ENCODE measurements at places on chromosomes 3 and 15. TPM values are rescaled to one million over a fixed set of nuclear protein-coding genes. Genes with fewer than 3 reads are reported as not detected.

DNA sequence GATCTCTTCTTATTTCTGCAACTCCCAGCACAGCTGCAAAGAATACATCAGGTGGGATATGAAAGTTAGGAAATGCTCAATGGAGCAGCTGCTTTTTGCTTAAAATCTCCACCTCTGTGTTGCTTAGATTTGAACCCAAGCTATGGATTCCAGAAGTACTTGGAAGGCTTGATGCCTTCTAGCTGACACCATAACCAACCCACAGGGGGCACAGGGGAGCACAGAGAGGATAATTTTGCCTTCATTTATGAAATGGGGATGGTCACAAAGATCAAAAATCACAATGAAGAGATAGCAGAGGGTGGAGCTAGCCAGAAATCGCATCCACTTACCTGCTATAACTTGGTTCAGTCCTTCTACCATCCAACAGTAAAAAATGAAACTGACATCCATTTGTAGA, 75.7 kb downstream of the DUT start:
- H3K36me3 ChIP-seq = no peaks in the 10 kb centered on the region
- peak overlapping the region; percentile 55 for H3K27ac ChIP-seq
- H3K4me3 ChIP-seq = no peak overlapping the region
- no peaks in the 10 kb centered on the region for H3K27me3 ChIP-seq

DNA sequence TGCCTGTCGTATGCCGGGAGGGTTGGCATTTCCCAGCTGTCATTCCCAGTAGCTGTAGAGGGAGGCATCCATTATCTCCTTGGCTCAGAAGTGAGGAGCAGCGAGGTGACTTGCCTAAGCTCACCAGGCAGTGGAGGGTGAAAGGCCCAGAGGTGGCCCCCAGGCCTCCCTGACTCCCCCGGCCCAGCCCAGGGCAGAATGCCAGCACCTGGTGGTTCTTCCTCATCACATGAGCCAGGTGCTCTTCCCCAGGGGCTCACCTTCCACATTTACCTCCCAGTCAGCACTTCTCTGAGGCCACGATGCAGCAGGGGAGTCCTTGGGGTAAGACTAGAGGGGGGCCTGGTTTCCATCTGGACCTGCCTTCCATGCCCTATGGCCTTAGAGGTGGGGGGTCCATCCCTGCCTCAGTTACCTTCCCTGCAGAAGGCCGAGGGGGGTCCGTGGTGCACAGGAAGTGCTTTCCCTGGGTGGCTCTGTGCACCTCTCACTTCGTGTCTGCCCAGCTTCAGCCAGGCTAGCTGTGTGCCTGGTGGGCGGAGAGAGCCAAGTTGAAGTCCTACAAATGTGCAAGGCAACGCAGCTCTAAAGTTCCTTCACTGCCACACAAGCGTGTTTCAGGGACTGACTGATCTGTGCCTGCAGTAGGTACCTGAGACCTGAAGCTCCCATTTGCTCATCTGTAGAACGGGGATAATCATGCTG, 70.3 kb upstream of the PLXNA1 start:
- H3K36me3 ChIP-seq = no peaks in the 10 kb centered on the region
- no peak overlapping the region for H3K4me3 ChIP-seq
- DNase-seq = no peak

- no peaks in the 10 kb centered on the region for H3K36me3 ChIP-seq
- no peaks in the 10 kb centered on the region for H3K27me3 ChIP-seq
- peaks cover 28% of the 10 kb centered on the region for H3K4me1 ChIP-seq
- no peak for DNase-seq
These were observed 18.1 kb downstream of the CX3CR1 start for GRCh38 chr3:39261726-39262125.

DNA sequence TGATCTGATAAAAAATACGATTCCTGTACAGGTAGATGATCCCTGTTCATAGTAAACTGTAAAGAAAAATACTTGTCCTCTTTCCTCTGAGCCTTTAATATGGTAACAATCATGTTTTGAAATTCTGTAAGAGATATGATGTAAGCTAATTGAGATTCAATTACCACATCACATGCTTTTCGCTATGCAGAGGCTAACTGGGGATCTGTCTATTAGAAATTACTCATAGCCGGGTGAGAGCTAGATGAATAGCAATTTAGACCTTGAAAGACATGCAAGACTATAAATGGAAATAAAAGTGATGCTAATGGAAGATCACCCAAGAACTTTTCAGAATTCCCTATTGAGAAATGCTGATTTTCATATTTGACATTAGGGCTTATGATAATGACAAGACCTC, 579.9 kb upstream of the ZNF717 start:
- H3K4me3 ChIP-seq = no peak overlapping the region
- no peaks in the 10 kb centered on the region for H3K27me3 ChIP-seq
- DNase-seq = no peak
- H3K36me3 ChIP-seq = no peaks in the 10 kb centered on the region
- no peak overlapping the region for H3K27ac ChIP-seq

DNA sequence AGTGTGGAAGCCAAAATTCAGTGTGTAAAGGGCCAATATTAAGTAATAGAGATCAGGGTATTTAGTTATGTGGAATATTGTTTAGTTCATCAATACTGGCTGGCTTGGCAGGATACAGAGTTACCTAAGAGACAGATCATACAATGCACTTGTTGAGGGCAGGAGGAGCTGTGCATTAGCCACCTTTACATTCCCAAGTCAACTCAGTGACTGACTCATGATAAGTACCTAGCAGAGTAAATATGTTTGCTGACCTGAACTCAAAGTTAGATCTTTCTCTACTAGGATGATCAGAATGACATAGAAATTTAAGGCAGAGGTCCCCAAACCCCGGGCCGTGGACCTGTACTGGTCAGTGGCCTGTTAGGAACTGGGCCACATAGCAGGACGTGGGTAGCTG, 3.5 kb upstream of the ABHD17C start:
- H3K4me1 ChIP-seq = peaks cover 7% of the 10 kb centered on the region
- H3K27ac ChIP-seq = no peak overlapping the region
- no peaks in the 10 kb centered on the region for H3K36me3 ChIP-seq

GRCh38 chr3:30107531-30107930, 498.9 kb upstream of the TGFBR2 start:
- no peak for DNase-seq
- H3K4me3 ChIP-seq = no peak overlapping the region
- H3K27ac ChIP-seq = no peak overlapping the region
- H3K36me3 ChIP-seq = no peaks in the 10 kb centered on the region
- no peaks in the 10 kb centered on the region for H3K27me3 ChIP-seq
- no peaks in the 10 kb centered on the region for H3K4me1 ChIP-seq

DNA sequence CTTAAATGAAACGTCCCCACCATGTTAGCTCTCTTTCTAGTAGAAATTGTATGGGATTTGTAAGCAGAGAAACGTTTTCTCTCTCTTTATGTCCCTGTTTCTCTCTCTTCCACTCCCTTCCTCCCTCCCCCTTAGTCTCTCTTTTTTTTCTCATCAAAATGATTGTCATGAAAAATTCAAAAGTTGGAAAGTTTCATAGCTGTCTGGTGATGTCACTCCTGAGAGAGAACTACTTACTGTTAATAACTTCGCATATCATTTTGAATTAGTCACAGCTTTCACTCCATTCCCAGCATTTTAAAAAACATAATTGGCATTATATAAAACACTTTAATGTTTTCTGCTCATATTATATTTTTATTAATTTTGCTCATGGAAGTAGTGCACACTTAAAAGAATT, 331.1 kb downstream of the C3orf38 start:
- no peak overlapping the region for H3K4me3 ChIP-seq
- H3K27ac ChIP-seq = no peak overlapping the region
- H3K4me1 ChIP-seq = no peaks in the 10 kb centered on the region
- no peak for DNase-seq

DNA sequence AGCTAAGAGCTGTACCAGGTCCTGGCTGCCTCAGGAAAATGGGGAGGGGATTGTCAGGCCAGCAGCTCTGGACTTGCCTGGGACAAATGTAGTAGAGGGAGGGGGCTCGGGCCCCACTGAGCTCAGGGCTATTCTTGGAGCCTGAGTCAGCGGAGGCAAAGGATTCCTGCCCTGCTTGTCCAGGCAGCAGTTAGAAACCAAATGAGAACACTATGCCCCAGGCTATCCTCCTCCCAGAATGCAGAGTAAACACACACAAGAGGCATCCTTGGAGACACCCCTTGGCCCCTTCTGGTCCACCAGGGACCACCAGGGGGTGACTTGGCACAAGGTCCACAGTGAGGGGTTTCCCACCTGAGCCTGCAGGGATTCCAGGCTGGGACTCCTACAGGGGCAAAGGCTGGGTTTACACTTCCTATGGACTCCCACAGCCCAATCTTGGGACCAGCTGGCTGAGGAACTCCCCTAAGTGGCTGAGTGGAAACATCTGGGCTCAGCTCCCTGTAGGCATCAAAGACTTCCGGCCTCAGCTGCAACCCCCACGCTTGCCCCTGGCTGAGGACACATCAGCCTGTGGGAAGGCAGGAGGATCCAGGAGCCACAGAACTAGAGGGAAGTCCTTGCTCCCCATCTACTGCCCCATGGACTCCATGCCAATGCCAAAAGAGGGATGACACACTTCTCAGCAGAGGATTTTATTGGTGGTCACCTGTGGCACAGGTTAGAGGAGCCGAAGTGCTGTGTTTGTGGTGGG, 3.4 kb upstream of the COL7A1 start:
- peak overlapping the region; percentile 85 for H3K27ac ChIP-seq
- H3K4me3 ChIP-seq = no peak overlapping the region
- H3K4me1 ChIP-seq = peaks cover 67% of the 10 kb centered on the region
- DNase-seq = peak; percentile 93

GRCh38 chr3:10386121-10386520, 65.2 kb upstream of the SEC13 start:
- no peaks in the 10 kb centered on the region for H3K27me3 ChIP-seq
- H3K4me3 ChIP-seq = no peak overlapping the region
- H3K27ac ChIP-seq = no peak overlapping the region

- no peak overlapping the region for H3K4me3 ChIP-seq
- H3K4me1 ChIP-seq = no peaks in the 10 kb centered on the region
- H3K27ac ChIP-seq = no peak overlapping the region
- no peaks in the 10 kb centered on the region for H3K36me3 ChIP-seq
- DNase-seq = no peak
These were observed 18.5 kb upstream of the ERICH6 start for GRCh38 chr3:150722267-150722666.

- no peak overlapping the region for H3K4me3 ChIP-seq
- no peak overlapping the region for H3K27ac ChIP-seq
- no peak for DNase-seq
- no peaks in the 10 kb centered on the region for H3K4me1 ChIP-seq
These were observed 31.7 kb downstream of the HACD3 start for GRCh38 chr15:65561934-65562333.

DNA sequence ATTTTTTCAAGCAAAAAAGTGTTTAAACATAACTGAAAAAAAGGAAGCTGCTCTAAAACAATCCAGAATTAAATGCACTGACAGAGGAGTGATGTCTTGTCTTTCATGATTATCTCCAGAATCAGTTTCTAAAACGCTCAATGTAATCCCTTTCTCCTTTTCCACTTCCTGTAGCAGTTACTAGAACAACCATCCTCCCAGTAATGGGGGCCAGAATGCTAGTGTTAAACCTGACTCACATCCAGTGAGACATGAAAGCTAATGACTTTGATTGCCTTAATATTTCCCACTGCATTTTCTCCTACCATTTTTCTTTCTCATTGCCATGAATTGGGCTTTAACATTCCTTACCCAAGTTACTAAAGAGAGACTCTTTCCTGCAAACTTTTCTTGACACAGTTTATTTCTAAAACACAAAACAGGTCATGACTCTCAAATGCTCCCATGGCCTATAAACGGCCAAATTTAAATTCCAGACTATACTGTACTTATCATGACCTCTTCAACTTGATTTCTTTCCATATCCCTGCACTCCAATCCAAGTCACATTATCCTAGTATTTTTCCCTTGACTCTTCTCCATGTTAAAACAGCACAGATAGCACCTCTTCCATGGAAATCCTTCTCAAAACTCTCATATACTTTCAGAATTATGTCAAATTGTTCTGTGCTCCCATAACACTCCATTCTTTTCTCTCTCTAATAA, 341.4 kb downstream of the NAALADL2 start:
- DNase-seq = no peak
- H3K4me3 ChIP-seq = no peak overlapping the region
- H3K27me3 ChIP-seq = no peaks in the 10 kb centered on the region
- H3K36me3 ChIP-seq = no peaks in the 10 kb centered on the region
- H3K27ac ChIP-seq = no peak overlapping the region

DNA sequence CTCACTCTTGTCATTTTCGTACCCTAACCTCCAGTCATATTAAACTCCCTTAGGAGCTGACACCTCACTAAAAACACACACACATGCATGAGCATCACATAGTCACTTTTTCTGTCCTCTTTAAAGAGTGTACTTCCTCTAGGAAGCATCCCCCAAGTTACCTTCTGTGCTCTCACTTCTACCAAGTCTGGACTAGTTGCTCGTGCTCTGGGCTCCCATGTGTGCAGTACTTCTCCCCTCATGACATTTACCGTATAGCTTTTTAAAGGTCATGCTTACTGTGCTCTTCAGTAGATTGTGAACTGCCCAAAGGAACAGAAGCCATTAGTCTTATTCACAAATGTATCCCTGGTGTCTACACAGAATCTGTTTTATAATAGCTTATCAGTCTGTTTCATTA, 42.0 kb downstream of the CRYBG3 start:
- no peak overlapping the region for H3K27ac ChIP-seq
- no peaks in the 10 kb centered on the region for H3K36me3 ChIP-seq
- peaks cover 15% of the 10 kb centered on the region for H3K4me1 ChIP-seq
- no peaks in the 10 kb centered on the region for H3K27me3 ChIP-seq
- H3K4me3 ChIP-seq = no peak overlapping the region

DNA sequence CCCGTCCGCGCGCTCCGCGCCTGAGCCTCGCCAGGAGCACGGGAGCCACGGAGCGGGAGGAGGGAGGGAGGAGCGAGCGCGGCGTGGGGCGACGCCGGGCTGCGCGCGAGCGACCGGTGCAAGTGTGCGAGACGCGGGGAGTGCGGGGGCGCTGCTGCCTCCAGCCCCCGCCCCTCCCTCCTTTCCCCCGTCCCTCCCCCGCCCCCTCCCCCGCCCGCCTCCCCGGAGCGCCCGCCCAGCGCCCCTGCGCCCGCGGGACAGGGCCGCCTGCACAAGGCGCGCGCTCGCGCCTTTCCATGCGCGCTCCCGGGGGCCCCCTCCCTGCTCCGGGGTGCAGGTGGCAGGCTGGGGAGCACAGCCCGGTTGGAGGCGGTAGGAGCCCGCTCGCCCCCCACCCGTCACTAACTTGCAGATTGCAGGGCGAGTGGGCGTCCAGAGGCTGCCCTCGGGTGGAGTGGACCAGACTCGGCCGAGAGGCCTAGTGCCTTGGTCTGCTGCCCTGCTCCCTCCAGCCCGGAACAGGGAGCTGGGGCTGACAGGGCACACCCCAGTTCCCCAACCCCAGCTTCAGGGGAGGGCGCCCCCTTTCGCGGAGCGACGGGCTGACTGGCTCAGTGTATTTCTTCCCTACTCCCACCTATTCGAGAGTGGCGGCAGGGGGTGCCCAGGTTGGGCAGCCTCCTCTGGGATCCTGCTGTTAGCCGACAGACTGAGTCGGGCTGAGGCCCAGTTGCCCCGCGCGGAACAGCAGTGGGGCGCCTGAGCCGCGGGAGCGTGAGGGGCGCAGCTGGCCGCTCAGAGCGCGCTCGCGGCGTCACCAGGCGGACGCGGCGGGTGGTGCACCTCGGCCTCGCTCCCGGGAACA, at the start of gene WNT7A:
Gene WNT7A, minus strand, starts transcription at position 126 of the 865 bp plus-strand sequence. CDS start 255 bp downstream, outside the sequence.
- H3K4me1 ChIP-seq = peaks cover 8% of the 10 kb centered on the region
- H3K4me3 ChIP-seq = peak within 1 kb of the TSS; percentile 44
- H3K27me3 ChIP-seq = peaks cover 55% of the 10 kb centered on the region
- H3K27ac ChIP-seq = no peak within 1 kb of the TSS

Gene SLC12A1
- total RNA-seq = not detected

Gene AADACL2
- total RNA-seq = not detected

Gene GHRL
- not detected for total RNA-seq

Gene WDR49
- total RNA-seq = 0.29 TPM

Gene MUC20
- 2.8 TPM for total RNA-seq

Gene ZMYND10
- total RNA-seq = not detected

Gene SHC4
- total RNA-seq = 0.29 TPM

Gene CHL1
- 0.36 TPM for total RNA-seq

Gene OSTN
- not detected for total RNA-seq

Gene CLRN1
- total RNA-seq = not detected

Gene C3orf22
- not detected for total RNA-seq

Gene EEF1AKMT4
- 10.9 TPM for total RNA-seq

Gene HTR3E
- not detected for total RNA-seq

All from gastrocnemius medialis (tissue), 4 donors.